Ureter (tissue), 1 donor: ENCODE measurements at places on chromosomes 7 and 10. TPM values are rescaled to one million over a fixed set of nuclear protein-coding genes. Genes with fewer than 3 reads are reported as not detected.

DNA sequence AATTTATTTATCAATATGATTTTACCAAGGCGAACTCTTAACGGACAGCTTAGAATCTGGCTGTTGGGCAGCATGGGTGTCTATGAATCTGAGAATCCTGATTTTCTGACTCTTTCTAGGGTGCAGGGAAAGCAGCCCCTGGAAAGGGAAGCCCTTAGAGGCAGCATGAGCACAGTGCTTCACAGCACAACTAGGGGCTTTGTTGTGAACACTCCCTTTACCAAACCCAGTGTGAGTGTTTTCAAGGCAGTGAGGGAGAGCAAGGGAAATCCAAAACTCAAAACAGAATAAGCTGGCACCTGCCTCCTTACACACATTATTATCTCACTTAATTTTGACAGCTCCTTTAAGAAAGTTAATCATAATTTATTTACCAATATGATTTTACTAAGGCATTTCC lies 116.3 kb upstream of the CSTF2T start:
- DNase-seq, result no peak

- no peak for DNase-seq
These were observed 28.1 kb upstream of the HERPUD2 start for GRCh38 chr7:35723011-35723410.

- peak; percentile 39 for DNase-seq
These were observed 46.8 kb downstream of the VIPR2 start for GRCh38 chr7:159097661-159098423.

GRCh38 chr10:43976292-43976691 lies 327.6 kb upstream of the ZNF32 start:
- no peak for DNase-seq

DNA sequence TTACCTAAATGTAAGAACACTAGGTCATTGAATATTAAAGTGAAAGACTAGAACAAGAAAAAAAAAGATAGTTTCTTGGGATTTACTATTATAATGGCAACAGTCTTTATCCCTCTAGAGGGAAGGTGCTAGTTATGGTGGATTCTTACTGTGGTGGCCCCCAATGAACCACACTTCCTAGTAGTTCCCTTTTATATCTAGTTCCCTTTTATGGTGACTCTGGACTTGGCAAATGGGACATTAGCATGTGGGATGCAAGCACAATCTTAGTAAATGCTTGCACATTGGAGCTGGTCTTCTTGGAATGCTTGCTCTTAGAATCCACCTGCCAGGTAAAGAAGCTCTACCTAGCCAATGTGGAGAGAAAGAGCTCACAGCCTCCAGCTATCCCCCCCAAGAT lies 430.2 kb downstream of the LRMDA start:
- DNase-seq, result no peak

- no peak for DNase-seq
These were observed 29.0 kb downstream of the GSTO2 start for GRCh38 chr10:104297697-104298660.

DNA sequence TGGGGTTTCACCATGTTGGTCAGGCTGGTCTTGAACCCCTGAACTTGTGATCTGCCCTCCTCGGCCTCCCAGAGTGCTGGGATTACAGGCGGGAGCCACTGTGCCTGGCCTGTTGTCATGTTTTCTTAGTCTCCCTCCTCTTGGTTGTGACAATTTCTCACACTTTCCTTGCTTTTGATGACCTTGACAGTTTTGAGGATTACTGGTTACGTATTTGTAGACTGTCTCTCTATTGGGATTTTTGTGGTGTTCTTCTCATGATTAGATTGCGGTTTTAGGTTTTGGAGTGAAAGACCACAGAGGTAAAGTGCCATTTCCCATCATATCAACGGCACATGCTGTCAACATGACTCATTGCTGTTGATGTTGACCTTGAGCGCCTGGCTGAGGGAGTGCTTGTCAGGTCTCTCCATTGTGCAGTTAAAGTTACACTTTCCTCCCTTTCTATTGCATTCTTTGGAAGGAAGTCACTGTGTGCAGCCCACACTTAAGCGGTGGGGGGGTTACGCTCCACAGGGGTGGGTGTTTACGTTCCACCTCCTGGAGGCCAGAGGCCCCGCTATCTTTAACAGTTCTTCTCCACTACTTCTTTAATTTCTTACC lies 10.8 kb downstream of the NEURL1 start:
- DNase-seq, result no peak

GRCh38 chr7:142961973-142962926 lies at the start of gene KEL:
KEL (minus strand) TSS chr7:142962363; CDS start chr7:142962206, 157 bp downstream.
- DNase-seq, result no peak

GRCh38 chr10:57031346-57031745 lies 670.3 kb upstream of the ZWINT start:
- no peak for DNase-seq

GRCh38 chr10:78046711-78047269 lies 13.1 kb downstream of the RPS24 start:
- no peak for DNase-seq

DNA sequence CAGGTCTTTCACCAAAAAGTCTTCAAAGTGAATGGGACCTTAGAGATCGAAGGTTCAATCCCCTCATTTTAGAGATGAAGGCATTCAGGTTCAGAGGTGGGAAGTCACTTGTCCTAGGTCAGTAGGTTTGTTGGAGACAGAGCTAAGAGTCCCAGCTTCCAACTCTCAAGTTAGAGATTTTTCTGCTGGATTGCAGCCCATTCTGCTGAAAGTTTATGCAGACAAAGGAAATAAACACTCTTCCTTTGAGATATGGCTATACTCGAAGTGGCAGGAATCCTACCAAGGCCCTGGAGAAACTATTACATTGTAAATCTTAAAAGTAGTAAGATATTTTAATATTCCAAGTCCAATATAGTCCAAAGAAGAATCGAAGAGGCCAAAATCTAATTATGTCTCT lies 64.4 kb downstream of the LYZL1 start:
- no peak for DNase-seq

- no peak for DNase-seq
These were observed 3.9 kb upstream of the PWWP2B start for GRCh38 chr10:132392811-132393694.

DNA sequence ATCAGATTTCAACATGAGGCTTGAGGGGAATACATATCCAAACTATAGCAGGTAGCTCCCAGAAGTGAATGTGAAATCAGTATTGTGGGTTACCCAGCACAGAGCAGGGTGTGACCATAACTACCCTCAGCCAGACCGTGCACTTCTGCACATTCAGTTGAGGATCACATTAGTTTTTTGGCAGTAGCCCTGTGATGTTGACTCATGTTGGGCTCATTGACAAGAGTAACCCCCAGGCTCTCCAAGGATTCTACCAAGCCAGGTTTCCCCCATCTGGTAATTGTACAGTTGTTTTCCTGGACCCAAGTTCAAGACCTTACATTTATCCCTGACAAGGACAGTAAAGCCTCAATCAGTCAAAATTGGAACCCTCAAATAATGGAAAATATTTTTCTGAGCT lies 11.7 kb upstream of the CPA4 start:
- no peak for DNase-seq

GRCh38 chr10:91433620-91434019 lies 23.5 kb downstream of the HECTD2 start:
- DNase-seq, result no peak

DNA sequence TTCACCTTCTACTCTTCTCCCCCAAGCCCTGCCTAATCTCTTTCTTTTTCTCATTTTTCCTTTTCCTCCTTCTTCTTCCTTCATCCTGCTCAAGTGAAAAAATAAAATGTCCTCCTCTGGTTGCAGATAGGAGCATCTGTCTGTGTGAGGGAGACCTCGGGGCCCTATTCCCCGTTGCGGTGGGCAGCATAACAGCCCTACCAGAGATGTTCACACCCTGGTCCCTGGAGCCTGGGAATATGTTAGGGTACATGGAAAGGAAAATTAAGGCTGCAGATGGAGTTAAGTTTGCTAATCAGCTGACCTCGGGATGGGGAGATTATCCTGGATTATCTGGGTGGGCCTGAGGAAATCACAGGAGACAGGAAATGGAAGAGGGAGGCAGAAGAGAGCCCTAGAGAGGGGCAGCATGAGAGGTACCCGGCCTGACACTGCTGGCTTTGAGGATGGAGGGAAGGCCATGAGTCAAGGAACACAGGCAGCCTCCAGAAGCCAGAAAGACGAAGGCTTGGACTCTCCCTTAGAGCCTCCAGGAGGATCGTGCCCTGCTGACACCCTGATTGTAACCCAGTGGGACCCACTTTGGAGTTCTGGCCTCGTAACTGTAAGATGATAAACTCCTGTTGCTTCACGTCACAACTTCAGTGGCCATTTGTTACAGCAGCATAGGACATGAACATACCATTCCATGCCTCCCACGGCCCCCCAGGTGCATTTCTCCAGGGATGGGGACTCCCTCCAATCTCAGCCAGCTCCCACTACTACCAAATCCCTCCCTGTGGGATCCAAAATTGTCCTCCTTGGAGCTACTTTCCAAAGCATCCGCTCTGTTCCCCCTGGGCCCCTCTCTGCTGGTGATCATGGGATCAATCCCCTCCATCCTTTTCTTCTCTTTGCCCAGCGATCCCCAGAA lies 39.0 kb upstream of the ZMIZ1 start:
- no peak for DNase-seq

- no peak for DNase-seq
These were observed 81.3 kb downstream of the CDK6 start for GRCh38 chr7:92754919-92755581.

DNA sequence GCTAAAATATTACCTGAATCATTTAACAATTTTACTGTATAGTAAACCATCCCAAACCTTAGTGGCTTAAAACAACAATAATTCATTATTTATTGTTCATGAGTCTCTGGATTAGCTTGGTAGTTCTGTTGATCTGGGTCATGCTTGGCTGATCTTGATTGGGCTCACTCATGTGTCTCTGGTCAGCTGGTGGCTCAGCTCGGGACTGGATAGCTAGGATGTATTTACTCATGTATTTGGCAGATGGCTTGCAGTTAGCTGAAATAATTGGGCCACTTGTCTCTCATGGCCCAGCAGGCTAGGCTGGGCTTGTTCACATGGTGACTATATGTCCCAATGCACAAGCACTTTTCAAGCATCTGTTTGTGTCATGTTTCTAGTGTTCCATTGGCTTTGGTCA lies 262.8 kb downstream of the BBS9 start:
- no peak for DNase-seq

GRCh38 chr7:16770657-16771329 lies 17.2 kb downstream of the TSPAN13 start:
- no peak for DNase-seq

DNA sequence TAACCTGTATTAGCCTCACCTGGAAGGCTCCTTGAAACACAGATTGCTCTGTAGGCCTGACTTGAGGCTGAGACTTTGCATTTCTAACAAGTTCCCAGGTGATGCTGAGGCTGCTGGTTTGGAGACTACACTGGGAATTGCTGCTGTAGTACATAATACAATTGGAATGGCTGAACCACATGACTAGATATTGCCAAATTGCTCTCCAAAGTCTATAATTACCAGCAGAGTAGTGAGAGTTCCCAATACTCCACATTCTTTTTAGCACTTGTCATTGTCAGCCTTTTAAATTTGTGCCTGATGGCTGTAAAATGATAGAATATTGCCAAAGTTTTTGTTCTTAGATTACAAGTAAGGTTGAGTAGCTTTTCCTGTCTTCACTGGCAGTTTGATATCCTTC lies 39.9 kb downstream of the PLEKHA8 start:
- DNase-seq, result no peak

GRCh38 chr10:119138346-119139306 lies 26.9 kb downstream of the SFXN4 start:
- no peak for DNase-seq

GRCh38 chr7:24981171-24981951 lies 1.4 kb upstream of the OSBPL3 start:
- DNase-seq, result peak; percentile 49

- no peak for DNase-seq
These were observed 12.1 kb upstream of the LAMB1 start for GRCh38 chr7:108014747-108015682.

DNA sequence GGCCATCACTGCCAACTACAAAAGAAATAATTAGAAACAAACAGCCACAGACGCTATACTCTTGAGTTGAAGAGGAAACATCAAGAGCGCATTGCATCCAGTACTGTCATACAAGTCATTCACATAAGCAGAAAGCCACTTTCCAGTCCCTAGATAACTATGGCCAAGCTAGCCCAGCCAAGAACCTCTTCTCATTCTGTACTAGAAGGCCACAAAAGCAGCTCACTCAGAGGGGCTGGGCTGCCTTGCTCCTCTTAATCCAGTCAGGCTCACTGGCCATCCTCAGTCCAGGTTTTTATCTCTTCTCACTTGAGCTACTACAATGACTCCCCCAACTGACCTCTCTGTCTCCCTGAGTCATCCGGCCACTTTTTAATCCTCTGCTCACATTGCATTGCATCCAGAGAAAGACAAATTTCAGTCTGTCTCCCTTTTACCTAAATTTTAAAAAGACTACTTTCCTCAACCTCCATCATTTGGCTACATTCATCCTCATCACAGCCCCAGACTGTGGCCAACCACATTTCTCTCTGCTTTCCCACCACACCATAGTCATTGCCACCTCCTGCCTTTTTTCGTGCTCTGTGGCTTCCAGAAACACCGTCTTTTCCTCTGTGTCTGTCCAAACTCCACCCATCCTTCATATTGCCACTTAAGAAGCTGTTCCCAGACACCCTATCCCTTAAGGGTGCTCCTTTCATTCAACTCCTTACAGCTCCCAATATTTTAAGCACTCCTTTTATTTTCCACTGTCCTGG lies 25.0 kb downstream of the PPP1R3C start:
- DNase-seq, result no peak

DNA sequence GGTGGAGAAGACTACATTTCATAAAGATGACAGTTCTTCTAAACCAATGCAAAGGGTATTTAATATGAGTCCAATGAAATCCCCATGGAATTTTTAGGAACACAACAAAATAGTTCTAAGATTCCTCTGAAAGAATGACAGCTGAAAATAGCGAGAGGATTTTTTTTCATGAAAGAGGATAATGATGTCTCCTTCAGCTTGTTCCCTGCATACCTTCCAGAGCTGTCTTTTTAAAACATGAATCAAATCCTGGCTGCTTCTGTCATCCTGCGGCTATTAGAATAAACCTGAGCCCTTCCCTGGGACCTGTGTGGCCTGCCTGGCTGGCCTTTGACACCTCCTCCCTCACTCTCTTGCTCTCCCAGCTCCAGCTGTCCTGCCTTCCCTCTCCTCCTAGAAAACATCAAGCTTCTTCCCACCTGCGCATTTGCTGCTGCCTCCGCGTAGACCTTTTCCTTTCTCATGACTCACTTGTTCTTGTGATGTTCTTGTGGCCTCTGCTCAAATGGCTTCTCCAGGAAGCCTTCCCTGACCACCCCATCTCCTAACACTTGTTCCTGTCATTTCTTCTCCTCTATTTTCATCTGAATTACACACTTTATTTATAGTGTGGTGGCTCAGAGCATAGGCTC lies 57.4 kb downstream of the EEPD1 start:
- no peak for DNase-seq

The PTPRZ1 gene
- total RNA-seq, result 0.26 TPM

The C10orf105 gene
- 0.34 TPM for total RNA-seq

The PIK3CG gene
- 5.3 TPM for total RNA-seq

The GPR158 gene
- total RNA-seq, result 0.21 TPM

The SLC26A3 gene
- total RNA-seq, result 0.31 TPM

The GIMAP5 gene
- total RNA-seq, result 19.2 TPM

The ABCC2 gene
- total RNA-seq, result 1.5 TPM

The CPN1 gene
- not detected for total RNA-seq

The ZNF722 gene
- not detected for total RNA-seq

The STEAP1 gene
- total RNA-seq, result 20.5 TPM

The SSBP1 gene
- total RNA-seq, result 121 TPM

The SNCG gene
- 706 TPM for total RNA-seq

The NKX1-2 gene
- total RNA-seq, result not detected
